Renal cortical epithelial cell (primary cell): ENCODE measurements at places on chromosomes 7 and 10. TPM values are rescaled to one million over a fixed set of nuclear protein-coding genes. Genes with fewer than 3 reads are reported as not detected.

GRCh38 chr7:101869901-101870290 is 52.5 kb downstream of the CUX1 start:
- DNase-seq = no peak

DNA sequence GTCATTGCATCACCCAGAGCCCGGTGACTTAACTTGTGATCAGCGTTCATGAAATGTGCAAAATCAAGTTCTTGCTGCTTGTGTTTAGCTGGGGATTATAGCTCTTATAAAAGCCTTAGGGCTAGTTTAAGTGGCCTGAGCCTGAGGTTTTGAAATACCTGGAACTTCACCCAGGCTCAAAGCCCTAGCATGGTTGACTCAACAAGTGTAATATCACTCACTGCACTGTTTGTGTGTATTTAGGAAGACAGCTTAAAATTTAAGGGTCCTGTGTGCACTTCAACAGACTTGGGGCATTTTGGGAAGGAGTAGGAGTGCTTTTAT is 489.5 kb downstream of the GATA3 start:
- peak; percentile 58 for DNase-seq

The FXYD4 gene
- total RNA-seq = not detected in 2 replicates

The TAX1BP1 gene
- 88.2 and 165 TPM in 2 replicates for total RNA-seq
